ENCODE measurements at places on chromosomes 6 and 20.

DNA sequence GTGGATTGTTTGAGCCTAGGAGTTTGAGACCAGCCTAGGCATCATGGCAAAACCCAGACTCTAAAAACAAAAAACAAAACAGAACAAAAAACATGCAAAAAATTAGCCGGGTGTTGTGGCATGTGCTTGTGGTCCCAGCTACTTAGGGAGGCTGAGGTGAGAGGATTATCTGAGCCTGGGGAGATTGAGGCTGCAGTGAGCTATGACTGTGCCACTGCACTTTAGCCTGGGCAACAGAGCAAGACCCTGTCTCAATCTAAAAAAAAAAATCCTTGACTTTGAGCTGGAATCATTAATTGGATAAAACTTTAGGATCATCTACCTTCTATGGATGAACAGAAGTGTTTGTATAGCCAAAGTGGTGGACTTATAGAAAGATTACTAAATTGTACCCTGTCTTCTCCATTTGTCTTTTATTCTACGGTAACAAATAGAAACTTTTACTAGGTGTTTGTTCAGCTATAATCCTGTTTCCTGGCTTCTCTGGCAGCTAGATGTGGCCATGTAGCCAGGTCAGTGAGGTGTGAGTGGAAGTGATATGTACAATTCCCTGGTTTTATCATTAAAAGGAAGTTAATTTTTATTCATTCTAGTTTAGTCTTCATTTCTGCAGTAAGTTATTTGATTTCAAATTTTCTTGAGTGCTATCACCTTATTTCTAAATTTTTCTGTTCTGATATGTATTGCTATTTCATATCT is 108.3 kb upstream of the RNF24 start:
- no peak for DNase-seq

- DNase-seq: no peak
Measured at GRCh38 chr20:48839154-48839917, 11.5 kb upstream of the PREX1 start.

GRCh38 chr6:95095855-95096254 is 481.5 kb upstream of the MANEA start:
- no peak for DNase-seq

- no peak for DNase-seq
Measured at GRCh38 chr20:38658879-38659596, 57.4 kb downstream of the ARHGAP40 start.

GRCh38 chr6:139909992-139910391 is 535.5 kb upstream of the CITED2 start:
- DNase-seq: no peak

GRCh38 chr6:117487821-117488220 is 5.3 kb downstream of the DCBLD1 start:
- DNase-seq: no peak

GRCh38 chr6:731924-732323 is 39.0 kb upstream of the EXOC2 start:
- no peak for DNase-seq

DNA sequence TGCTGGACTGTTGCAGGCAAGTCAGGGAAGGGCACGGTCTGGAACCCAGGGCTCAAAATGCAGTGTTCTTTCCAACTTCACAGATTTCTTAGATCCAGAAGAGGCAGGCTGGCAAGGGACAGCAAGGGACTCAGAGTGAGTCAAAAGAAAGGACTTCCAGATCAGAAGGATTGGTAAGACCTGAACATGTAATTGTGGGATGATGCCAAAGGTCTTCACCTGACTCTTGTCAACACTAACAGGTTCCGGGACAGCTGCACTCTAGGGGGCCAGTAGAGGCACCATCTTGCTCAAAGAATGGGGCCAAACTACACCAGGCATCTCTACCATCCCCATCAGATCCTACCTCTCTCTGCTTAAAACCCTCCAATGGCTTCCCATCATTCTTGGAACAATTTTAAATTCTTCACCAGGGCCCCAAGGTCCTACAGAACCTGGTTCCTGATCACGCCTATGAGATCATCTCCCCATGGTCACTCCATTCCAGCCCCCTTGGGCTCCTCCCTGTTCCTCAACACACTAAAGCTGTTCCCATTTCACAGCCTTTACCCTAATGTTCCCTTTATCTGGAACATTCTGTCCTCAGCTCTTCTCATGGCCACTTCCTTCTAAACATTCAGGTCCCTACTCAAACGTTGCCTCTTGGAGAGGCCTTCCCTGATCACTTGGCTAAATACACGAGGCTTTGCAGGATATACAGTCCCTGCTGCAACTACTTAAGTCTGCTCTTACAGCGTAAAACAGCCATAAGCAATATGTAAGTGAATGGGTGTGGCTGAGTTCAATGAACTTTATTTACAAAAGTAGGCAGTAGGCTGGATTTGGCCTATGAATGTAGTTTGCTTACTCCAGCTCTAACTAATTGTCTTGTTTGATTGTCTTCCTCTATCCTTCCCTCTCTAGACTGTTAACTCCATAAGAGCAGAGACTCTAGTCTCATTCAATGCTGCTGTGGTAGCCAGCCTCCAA is 29.6 kb upstream of the TTPAL start:
- no peak for DNase-seq

DNA sequence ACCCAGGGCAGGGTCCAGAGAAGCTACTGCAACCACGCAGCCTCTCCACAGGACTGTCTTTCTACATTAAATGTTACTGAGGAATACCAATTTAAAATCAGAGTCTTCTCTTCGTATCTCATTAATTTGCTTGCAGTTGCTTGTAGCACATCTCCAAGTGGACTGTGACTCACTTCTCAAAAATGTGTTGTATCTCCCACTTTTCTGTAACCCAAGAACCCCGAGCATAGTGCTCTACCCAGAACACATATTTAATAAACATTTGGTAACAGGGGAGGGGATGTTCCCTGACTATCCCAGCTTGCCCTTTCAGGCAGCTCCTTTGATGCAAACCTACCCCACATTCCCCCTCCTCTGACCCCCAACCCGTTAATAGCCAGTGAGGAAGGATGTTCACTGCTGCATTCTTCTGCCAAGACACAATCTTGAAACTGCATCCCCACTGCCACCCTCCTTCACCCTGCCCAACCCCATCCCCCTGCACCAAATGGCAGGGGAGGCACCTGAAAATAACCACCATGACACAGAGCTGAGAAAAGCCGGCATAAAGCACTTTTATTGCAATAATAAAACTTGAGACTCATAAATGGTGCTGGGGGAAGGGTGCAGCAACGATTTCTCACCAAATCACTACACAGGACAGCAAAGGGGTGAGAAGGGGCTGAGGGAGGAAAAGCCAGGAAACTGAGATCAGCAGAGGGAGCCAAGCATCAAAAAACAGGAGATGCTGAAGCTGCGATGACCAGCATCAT is 24.2 kb downstream of the FKBP1A start:
- peak; percentile 51 for DNase-seq

- no peak for DNase-seq
Measured at GRCh38 chr20:45343532-45344167, 4.6 kb downstream of the SDC4 start.

GRCh38 chr20:46057856-46058598 is 29.0 kb downstream of the SLC12A5 start:
- peak; percentile 24 for DNase-seq

DNA sequence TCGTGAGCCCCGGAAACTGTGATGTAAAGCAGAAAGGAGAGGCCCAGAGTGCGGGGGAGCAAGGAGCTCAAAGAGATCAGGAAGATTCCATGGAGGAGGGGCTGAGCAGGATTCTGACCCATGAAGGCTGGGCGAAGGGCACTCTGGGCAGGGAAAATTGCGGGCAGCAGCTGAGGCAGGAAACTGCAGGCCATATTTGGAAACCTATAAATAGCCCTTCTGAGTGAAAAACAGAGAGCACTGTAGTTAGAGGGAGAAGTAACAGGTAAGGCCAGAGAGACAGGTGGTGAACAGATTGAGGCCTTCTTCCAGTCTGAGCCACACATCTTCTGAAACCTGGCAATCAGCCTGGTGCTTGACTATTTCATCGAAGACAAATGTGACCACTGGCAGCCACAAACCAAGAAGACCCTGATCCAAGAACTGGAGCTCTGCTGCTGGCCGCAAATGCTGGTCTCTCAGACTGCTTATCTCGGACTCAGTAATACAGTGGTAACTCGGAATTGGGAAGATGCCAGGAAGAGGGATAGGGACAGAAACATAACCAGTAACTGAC is 14.1 kb upstream of the BEND3 start:
- no peak for DNase-seq

DNA sequence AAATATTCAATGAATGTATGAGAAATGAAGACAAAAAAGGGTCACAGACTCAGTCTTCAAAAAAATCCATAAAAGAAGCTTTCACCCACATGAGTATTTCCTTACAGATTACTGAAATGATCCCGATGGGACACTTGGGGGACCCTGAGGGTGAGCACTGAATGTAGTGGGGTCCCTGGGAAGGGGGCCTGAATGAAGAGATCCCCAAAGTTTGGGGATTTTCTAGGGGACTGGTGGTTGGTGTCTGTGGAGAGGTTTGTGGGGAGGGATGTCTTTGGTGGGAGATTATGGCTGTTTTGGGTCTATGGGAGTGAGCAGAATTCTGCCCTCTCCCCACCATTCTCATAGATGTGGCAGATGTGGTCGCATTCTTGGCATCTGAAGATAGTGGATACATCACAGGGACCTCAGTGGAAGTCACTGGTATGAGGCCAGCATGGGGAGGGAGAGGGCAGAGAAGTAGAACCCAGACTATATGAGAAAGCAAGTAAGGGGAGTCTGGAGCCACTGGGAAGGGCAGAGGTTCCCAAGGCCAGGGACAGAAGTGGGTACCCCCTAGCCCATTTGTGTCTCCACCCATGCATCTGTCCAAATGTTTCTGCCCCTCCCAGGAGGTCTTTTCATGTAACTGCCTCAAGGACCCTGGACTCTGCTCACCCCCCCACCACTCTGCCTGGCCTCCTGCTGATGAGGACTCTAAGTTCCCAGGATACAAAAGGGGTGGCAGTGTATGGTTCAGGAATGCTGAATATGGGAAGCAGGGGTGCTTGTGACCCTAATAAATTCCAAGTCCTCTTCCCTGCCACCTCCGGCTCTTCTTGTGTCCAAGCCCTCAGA is 1.8 kb downstream of the HSD17B8 start:
- no peak for DNase-seq

GRCh38 chr6:26401389-26401986 is 587 bp upstream of the BTN3A1 start:
- DNase-seq: no peak

GRCh38 chr6:11054722-11055121 is 10.6 kb upstream of the ELOVL2 start:
- no peak for DNase-seq

DNA sequence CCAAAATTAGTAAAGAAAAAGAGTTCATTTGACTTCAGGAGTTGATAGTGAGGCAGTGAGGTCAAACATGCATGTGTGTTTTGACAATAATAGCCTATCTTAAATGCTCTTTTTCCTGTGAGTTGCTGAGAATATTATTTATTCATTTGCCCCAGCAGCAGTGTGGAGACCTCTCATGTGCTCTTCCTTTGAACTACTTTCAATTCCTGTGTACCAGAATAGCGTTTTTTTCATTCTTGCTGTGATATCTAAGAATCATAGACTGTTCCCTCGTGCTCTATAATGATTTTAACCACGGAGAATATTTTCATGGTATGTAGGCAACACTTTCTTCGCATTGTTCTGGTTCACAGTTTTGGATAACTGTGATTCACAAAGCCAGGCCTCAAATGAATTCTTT is 5.2 kb downstream of the CDYL start:
- no peak for DNase-seq

DNA sequence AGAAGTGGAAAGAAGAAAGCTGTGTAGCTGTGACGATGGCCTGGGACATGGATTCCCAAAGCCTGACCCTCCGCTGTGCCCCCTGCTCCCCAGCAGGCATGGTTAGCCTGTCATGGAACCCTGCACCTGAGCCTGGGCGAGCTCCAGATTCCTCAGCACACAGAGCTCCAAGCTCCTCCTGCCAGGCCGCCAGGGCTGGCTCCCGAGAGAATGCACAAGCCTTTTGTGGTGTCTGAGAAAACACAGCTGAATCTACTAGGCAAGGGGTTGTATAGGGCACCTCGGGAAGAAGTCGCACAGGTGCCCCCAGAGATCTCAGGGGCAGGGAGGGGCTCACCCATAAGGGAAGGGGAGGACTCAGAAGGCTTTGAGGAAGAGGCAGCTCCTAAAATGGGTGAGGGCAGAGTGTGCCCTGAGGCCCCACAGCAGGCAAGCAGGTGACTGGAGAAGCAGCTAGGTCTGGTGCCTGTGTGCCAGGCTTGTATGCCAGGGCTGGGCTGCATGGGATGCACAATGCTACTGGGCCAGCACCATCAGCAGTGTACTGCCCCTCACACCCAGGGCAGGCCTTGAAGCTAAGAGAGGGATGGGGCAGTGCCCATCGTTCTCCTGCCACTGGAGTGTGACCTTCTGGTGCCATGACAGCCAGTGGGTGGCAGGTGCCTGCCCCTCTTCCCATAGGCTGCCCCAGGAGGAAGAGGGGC is 64.3 kb upstream of the CD93 start:
- DNase-seq: no peak

GRCh38 chr6:115765966-115766365 is 294.7 kb downstream of the FRK start:
- DNase-seq: no peak

DNA sequence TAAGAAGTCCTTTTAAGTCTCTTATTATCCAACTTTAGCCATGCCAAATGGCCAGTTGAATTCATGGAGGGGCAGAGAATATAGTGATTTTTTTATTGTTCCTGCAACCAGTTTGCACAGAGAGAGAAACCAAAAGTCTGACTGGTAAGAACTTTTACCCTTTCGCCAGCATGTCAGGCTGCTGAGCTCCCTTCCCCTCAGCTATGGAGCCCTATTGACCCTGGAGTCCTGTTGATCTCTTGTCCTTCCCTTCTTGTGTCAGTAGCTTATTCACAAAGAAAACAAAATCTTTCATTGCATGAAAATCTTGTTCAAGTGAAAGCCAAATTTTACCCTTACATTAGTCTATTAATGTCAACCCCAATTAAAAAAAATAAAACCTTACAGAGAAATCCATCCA is 1.5 kb upstream of the SLC22A1 start:
- DNase-seq: no peak

DNA sequence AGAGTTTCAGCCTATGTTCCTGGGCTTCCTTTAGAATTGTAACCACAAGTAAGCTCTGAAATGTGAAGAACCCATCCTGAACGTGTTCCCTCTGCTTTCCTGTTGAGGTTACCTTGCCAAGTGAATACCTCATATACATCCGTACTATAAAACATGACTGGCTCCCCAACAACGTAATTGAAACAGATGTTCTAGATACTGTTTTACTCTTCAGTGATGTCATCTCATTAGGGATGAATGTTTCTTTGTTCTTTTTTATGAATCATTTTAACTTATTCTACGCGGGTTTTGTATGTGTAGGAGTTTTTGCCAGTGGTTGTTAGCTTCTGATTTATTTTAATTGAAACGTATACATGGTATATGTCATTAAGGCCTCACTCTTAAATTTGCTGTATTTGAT is 166.8 kb downstream of the SAMD5 start:
- peak; percentile 52 for DNase-seq

GRCh38 chr20:40016890-40017289 is 672.1 kb downstream of the MAFB start:
- DNase-seq: no peak

- DNase-seq: no peak
Measured at GRCh38 chr6:14860774-14861173, 385.1 kb upstream of the JARID2 start.
